Gastroesophageal sphincter (tissue), 4 donors: ENCODE measurements at places on chromosomes 16 and 17. TPM values are rescaled to one million over a fixed set of nuclear protein-coding genes. Genes with fewer than 3 reads are reported as not detected.

GRCh38 chr16:3974751-3975150 is 94.2 kb upstream of the CREBBP start:
- ATAC-seq, result no peak

- no peak for ATAC-seq
Measured at GRCh38 chr17:10052106-10052813, 146.1 kb downstream of the GAS7 start.

DNA sequence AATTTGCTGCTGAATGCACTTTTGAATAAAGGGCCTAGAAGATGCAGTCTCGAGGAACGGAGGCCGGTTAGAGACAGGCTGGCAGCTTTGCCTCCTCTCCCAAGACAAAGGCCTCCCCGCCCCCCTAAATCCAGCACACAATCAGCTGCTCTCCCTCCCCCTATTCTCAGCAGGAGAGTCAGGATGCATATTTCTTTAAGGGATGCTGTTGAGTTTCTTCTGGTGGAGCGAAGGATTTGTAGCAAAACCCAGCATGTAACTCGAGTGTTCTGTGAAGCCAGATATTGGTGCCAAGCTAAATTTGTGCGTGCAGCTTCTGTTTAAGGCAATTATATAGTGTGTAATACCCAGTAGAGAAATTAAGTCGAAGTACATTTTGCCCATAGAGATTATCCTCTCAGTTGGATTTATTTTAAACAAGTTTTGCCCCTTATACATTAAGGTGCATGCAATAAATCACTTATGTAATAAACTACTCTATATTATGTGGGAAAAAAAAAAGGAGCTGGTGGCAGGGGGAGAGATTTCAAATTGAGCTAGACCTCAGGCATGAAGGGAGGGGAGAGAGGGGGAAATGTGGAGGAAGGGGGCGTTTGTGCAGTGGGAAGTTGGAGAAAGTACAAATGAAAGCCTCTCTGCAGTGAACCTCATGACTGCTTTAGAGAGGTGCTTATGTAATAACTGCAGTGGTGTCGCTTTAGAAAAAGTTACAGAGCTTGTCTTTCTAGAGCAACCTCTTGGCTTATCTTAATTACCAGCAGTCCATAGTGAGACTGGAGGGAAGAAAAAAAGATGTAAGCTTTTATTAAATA is 599.2 kb downstream of the MAF start:
- ATAC-seq, result no peak

GRCh38 chr16:16830401-16830800 is 451.5 kb downstream of the NPIPA7 start:
- no peak for ATAC-seq

- ATAC-seq, result no peak
Measured at GRCh38 chr16:2426941-2427361, 2.3 kb upstream of the CCNF start.

DNA sequence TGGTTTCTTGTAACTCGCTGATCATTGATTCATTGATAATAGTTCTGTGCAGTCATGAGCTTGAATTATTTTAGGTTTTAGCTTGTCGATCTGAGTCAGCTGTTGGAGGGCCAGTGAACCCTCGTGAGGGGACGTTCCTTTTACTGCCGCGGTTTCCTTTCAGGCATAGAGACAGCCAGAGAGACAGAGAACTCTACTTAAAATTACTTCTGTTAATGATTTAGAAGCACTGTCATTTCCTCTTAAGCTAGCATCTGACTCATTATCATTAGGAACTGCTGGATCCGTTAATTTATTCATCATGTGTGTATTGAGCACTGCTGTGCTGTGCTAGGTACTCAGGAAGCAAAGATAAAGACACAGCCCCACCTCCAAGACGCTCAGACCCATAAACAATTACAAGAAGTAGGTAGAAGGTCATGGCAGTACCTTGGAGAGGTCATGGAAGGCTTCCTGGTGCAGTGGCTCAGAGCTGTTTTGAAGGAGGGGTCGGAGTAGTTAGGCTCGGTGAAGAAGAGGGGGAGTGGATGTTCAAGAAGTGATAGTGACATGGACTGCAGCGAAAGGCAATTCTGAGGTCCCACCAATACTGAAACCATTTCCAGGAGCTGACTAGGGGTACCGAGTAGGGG is 3.3 kb downstream of the PGS1 start:
- ATAC-seq, result peak; percentile 23

DNA sequence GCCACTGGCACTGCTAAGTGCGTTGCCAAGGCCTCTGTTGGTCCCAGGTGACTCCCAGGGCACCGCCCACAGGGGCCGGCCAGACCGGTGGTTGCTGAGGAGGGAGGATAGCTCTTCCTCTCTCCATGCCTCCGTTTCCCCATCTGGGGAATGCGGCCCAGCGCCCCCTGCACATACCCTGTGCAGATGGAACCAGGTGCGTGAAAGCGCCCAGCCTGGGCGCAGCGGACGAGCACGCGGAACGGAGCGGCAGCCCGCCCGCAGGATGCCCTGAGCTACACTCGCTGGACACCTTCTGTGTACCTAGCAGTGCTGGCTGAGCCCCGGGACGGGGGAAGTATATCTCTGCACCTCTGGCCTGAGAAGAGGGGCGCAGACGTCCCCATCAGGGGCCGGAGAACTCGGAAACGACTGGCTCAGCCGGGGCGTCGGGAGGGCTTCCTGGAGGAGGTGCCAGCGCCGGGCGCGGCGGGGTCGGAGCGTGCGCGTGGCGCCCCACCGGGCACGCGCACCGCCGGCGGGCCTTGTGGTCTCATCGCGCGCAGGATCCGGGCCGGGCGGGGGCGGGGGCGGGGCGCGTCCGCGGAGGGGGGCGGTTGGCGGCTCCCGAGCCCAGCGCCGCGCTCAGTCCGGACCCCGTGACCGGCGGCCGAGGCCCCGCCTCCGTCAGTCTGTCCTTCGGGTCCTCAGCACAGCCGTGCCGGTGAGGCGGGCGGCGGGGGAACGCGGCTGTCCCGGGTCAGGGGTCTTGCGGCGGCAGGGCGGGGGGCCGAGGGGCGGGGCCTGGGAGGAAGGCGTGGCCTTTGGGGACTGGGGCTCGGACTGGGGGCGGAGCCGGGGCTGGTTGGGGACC is at the start of the genes CCDC78 and HAGHL:
TSS of gene CCDC78 (minus strand) at position 6 of the 853 bp plus-strand sequence. CDS start 76 bp downstream, outside the sequence.
TSS of gene HAGHL (plus strand) at position 669 of the 853 bp plus-strand sequence. CDS start 404 bp downstream, outside the sequence.
- ATAC-seq, result peak; percentile 41

Gene NOXO1
- 1.1 TPM for total RNA-seq

Gene PLCD3
- total RNA-seq, result 62.4 TPM

Gene KRT24
- total RNA-seq, result 1.2 TPM
